ENCODE measurements at places on chromosomes 4 and X.
A peak's percentile ranks its signal among the peaks of the same experiment; 100 is the strongest.

GRCh38 chr4:159413306-159413943 is 310.5 kb downstream of the RAPGEF2 start:
- DNase-seq, result no peak

DNA sequence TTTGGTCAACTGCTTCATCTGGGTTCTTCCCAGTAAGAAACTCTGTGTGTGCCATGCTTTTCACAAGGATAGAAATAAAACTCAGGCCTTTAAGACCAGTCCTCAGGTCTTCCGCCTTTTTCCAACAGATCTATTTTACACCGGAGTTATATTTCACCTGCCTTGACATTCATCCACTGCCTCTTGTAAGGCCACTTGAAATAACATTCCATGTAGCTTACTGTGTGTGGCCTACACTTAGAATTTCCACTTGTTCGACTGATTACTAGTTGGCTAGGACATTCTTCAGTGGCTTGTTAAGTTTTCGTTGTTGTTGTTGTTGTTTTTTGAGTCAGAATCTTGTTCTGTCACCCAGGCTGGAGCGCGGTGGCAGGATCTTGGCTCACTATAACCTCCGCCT is 92.8 kb upstream of the UNC5C start:
- DNase-seq, result no peak

- no peak for DNase-seq
These were observed 30.7 kb downstream of the HMX1 start for GRCh38 chr4:8840816-8841455.

DNA sequence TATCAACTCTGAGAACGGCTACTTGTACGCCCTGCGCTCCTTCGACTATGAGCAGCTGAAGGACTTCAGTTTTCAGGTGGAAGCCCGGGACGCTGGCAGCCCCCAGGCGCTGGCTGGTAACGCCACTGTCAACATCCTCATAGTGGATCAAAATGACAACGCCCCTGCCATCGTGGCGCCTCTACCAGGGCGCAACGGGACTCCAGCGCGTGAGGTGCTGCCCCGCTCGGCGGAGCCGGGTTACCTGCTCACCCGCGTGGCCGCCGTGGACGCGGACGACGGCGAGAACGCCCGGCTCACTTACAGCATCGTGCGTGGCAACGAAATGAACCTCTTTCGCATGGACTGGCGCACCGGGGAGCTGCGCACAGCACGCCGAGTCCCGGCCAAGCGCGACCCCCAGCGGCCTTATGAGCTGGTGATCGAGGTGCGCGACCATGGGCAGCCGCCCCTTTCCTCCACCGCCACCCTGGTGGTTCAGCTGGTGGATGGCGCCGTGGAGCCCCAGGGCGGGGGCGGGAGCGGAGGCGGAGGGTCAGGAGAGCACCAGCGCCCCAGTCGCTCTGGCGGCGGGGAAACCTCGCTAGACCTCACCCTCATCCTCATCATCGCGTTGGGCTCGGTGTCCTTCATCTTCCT is 2.7 kb downstream of the PCDH10 start:
- no peak for DNase-seq

DNA sequence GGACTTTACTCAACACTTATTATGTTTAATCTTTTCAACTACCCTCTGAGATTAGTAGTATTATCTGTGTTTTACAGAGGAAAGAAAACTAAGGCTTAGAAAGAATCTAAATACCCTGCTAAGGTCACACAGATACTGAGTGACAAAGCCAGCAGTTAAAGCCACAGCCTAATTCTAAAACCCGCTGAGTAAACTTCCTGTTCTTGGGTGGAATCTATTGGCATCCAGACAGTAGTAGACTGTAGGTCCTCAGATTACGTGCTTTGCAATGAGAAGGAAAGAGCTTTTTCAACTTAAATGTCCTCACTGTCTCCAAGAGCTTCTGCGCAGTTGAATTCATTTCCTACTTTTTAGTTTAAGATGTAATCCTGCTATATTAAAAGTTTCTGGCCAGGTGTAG is 126.0 kb downstream of the TENM3 start:
- peak; percentile 2 for DNase-seq

GRCh38 chr4:145840162-145840768 is 98.4 kb downstream of the ZNF827 start:
- no peak for DNase-seq

DNA sequence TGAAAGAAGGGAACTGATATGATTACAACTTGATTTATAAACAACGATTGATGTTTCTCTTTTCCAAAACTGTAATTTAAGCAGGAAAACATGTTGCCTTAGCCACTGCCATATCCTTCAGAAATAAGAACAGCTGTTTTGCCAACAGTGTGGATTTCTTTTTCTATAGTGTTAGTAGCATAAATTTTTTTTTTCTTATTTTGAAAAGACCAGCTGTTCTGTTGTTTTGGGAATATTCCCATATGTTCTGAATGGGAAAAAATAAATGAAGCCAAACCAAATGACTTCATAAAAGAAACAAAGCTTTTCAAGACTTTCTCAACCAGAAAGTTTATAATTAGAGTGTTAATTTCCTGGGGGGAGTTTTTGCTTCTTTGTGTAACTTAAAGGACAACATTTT is 83.9 kb upstream of the ARHGAP24 start:
- DNase-seq, result no peak

- no peak for DNase-seq
These were observed 3.9 kb upstream of the TMPRSS11B start for GRCh38 chr4:68249434-68249833.

DNA sequence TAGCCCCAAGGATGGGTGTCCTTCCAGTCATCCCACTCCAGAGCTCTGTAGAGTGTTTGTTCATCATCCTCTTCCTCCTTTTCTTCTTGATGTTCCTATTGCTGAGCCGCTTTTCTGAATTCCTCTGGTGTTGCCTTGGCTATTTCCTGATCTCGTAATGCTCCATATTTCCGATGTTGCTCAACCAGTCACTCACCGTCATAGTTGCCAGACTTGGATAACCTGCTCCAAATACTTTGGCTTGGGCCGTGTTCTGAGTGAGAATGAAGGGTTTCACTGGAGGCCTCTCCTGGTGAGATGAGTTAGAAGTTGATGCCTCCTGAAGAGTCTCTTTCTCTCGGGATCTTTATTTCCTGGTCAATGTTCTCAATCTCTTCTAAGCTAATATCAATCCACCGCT is 27.8 kb upstream of the HNRNPD start:
- DNase-seq, result no peak

DNA sequence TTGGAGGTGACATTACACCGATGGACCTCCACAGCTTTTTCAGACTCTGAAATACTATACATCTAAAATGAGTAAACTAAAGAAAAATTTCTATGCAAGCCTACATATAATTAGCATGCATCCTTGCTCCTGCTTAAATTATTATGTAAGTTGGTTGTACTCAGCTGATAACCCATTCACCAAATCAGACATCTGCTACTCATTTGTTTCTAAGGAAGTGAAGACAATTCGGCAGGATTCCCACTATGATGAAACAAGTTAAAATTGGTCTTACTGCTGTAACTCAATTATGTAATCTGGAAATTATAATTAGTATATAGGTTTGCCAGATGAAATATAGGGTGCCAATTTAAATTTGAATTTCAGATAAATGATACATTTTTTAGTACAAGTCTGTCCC is 59.5 kb upstream of the FGF13 start:
- DNase-seq, result no peak

GRCh38 chr4:88280228-88280795 is 4.0 kb downstream of the PPM1K start:
- DNase-seq, result no peak

GRCh38 chr4:76851375-76851774 is 46.6 kb downstream of the SOWAHB start:
- no peak for DNase-seq

DNA sequence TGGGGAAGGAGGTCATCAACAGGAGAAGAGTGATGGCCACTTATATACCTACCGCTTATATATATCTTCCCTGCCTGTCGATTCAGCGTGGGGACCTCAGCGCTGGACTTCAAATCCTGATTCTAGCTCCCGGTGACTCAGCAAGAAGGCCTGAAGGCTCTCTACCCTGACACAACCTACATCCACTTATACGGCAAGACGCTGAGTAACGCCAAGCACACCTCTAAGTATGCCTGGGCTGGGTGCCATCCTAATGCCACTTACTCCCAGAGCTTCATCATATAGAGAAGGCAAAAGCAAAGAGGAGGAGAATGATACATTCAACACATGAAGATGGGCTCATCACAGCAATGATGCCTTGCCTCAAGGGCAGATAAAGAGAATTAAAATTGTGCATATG is 198.3 kb downstream of the CHIC2 start:
- no peak for DNase-seq

GRCh38 chrX:70176938-70177533 is at the start of gene DGAT2L6:
TSS of gene DGAT2L6 (plus strand) at chrX:70177483. CDS start at chrX:70177583, 100 bp downstream.
- no peak for DNase-seq

- DNase-seq, result no peak
These were observed 711 bp downstream of the PNMA6E start for GRCh38 chrX:153400146-153401132.

DNA sequence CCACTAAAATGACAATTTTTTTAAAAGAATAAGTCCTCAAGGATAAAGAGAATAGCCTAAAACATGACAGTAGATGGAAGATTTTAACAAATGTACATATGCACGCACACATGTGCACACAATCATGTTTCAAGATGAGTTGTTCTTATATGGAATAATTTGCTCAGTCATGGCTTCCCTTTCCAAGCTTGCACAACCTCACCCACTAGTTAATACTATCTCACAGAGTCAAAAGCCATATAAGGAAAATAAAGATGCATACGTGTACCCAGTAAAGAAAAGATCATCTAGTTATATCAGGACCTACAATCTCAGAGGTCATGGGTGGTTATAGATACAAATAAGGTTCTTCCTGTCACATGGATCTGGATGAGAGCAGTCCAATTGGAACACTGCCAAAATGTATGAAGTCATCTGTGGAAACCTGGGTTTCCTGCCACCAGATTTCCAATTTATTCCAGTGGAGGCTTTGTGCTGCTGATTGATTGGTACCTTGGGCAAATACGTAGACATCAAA is 56.1 kb downstream of the FAM13A start:
- no peak for DNase-seq

- DNase-seq, result no peak
These were observed 110.8 kb downstream of the SPRY1 start for GRCh38 chr4:123507376-123507775.

Measured in BJ (cell line).